Fibroblast of skin of right quadriceps (primary cell): ENCODE measurements at places on chromosomes 7 and 10.

DNA sequence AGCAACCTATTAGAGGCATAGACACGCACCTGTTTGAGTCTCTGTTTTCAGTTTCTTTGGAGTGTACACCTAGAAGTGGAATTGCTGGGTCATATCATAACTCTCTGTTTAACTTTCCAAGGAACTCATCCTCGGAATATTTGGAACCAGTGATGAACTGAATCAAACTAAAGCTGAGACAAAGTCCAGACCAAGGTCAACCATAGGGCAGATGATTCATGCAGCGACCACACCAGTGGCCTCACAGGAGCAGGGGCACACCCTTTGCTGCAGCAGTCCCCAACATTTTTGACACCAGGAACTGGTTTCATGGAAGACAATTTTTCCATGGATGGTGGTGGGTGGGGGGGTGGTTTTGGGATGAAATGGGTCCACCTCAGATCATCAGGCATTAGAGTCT, 4.9 kb upstream of the OPTN start:
- no peak for DNase-seq

DNA sequence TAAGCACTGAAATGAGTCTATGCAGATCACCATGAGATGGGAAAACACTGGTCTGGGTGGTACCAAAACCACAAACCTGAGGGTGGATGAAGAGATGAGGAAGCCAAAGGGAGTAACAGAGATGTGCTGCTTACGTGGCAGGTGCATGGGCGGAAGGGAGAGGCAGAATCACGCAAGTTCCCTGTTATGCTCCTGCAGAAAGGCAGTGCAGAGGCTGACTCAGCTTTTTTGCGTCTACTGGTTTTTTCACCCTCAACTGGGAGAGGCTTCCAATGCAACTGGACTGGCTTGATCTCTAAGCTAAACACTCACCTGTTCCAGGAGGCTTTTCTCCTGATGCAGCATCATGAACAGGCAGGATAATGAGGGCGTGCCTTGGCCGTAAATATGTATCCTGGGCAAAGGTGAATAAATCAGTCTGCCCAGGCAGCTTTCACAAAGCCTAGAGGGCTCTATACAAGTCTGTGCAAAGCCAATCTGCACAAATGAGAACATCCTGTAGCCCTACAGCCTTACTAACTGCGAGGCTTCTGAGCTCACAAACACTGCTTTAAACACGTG, 95.4 kb upstream of the AFAP1L2 start:
- no peak for DNase-seq

GRCh38 chr7:157521061-157521731, 184.4 kb downstream of the DNAJB6 start:
- no peak for DNase-seq

DNA sequence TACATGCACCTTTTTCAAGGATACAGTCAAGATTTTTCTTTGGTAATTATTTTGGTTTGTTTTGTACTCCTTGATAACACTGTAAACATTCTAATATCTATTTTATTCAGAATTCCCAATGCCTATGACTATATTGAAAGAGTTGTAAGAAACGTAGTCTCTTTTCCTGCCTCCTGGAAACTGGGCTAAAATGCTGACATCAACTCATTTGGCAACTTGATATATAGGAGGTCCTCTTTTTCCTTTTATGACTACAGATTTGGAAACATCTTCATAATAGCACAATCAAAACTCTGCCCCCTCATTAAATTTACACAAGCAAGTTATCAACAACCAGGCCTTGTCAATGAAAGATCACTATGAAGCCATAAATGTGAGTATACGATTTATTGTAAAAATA, 422.3 kb upstream of the PCDH15 start:
- DNase-seq, result no peak

GRCh38 chr7:128431221-128431620, 21.4 kb upstream of the IMPDH1 start:
- DNase-seq, result no peak

GRCh38 chr10:95758351-95759025, 2.5 kb downstream of the ENTPD1 start:
- no peak for DNase-seq

DNA sequence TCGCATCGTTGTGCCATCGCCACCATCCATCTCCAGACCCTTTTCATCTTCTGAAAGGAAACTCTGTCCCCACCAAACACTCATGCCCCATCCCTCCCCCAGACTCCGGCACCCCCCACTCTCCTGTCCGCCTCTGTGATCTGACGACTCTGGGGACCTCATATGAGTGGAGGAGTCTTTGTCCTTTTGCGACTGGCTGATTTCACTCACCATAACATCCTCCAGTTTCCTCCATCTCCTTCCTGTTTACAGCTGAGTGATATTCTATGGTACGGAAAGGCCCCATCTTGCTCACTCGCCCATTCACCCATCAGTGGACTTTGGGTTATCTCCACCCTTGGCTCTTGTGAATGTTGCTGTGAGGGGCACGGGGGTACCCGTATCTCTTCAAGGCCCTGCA, 11.8 kb upstream of the INSIG1 start:
- DNase-seq, result no peak

DNA sequence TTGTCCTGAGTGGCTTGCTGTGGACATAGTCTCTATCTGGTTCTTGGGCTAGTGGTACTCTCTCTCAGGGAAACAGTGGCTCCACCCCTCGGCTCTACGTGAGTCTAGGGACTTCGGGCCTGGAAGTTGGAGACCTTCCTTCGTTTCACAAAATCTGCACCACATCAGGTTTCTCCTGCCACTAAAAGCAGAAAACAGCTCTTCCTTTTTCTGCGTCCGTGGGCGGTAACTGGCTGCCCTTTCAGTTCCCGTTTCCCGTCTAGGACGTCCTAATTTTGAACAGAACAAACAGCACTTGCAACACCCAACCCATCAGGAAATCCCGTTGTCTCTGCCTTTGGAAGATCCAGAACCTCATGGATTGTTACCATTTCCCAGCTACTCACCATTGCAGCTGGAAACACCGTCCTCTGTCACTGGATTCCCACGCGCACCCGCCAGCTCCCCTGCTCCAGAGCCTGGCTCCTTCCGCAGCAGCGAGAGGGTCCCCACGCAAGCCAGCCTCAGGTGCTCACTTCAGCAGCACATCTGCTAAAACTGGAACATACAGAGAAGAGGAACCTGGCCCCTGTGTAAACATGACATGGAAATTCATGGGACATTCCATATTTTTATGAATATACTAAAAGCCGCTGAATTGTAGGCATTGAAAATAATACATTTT, 311.4 kb upstream of the AKR1E2 start:
- DNase-seq, result no peak

DNA sequence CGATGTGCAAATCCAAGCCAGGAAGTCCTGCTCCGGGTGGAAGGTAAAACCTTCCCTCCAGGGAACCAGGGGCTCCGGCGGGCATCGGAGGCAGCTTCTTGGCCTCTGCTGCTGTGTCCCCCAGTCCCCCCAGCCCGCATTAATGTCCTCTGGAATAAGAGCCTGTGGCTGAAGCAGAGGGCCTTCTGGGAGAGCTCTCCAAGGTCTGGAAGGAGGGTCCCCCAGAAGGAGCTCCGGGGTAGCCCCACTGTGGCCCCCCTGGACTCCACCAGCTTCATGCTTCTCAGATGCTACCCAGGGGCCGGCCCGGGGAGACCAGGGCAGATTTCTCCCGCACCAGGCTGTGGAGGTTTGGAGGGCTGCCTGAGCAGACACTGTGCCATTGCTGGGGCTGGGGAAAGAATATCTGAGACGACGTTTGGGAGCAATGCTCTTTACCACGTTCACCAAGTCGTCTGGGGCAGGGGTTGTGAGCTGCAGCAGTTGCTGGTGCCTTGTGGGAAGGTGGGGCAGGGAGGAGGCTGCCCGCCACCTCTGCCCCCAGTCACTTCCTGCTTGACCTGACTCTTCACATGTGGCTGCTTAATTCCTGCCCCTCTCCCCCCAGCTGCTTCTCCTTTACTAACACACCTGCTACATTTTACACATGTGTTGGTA, 8.3 kb downstream of the ZNF853 start:
- no peak for DNase-seq

- no peak for DNase-seq
These were observed 138.0 kb downstream of the TES start for GRCh38 chr7:116348346-116348745.

DNA sequence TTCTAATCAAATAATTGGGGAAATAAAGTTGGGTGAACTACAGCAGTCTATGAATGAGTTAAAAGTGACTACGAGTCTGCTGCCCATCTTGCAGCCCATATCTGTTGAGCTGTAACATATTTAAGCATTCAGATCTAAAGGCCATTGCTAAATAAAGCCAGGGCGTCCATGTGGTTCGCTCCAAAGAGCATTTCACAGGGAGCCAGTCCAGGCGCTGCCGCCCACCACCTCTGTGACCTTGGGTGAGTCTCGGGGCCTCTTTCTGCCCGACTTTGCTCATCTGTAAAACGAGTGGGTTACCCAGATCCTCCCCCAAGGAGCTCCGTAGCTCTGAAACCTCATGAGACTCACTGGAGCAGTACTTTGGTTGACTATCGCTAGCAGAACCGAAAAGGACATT, 223.1 kb downstream of the CUX1 start:
- DNase-seq, result no peak

DNA sequence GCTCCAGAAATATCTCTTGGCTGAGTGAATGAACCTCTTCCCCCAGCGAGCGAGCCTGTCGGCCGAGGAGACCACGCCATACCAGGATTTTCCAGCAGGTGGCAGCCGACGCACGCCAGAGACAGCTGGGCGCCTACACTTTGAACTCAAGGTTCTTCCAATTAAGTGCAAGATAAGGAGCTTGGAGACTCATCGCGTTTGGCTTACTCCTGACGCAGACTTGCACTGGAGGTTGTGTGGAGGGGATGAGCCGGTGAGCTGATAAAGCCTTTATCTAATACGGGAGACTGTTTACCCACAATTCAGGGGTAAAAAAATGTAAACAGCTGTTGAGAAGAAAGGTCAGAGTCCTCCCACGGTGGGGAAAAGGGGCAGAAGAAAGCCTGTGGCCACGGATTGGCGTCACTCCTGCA, 45.9 kb upstream of the EMX2 start:
- peak; percentile 88 for DNase-seq

GRCh38 chr7:149732111-149732561, 41.3 kb downstream of the ZNF467 start:
- DNase-seq, result no peak

DNA sequence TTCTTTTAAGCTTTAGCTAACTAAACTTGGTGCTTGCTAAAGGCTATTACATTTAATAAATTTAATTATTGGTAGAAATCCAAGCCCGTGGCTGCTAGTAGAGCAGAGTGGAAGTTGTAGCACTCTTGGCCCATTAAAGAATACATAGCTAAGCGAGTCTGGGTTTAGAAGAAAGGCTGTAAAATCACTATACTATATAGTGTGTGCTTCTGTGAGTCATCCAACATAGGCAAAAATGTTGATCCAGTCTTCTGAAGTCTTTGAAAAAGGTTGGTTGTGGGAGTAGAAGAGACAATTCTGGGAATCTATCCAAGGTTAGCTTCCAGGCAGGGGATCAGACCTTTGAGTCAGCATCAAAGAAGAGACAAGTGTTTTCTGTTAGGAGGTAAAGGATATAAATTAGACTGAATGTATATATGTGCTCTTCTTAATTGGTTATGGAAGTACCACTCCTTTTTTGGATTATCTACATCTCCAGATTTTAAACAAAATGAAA, 664.2 kb downstream of the NXPH1 start:
- DNase-seq, result peak; percentile 0

GRCh38 chr10:68871105-68871711, 29.9 kb upstream of the DDX50 start:
- peak; percentile 59 for DNase-seq

- DNase-seq, result peak; percentile 99
These were observed 89.2 kb downstream of the RNF216 start for GRCh38 chr7:5692112-5692844.

DNA sequence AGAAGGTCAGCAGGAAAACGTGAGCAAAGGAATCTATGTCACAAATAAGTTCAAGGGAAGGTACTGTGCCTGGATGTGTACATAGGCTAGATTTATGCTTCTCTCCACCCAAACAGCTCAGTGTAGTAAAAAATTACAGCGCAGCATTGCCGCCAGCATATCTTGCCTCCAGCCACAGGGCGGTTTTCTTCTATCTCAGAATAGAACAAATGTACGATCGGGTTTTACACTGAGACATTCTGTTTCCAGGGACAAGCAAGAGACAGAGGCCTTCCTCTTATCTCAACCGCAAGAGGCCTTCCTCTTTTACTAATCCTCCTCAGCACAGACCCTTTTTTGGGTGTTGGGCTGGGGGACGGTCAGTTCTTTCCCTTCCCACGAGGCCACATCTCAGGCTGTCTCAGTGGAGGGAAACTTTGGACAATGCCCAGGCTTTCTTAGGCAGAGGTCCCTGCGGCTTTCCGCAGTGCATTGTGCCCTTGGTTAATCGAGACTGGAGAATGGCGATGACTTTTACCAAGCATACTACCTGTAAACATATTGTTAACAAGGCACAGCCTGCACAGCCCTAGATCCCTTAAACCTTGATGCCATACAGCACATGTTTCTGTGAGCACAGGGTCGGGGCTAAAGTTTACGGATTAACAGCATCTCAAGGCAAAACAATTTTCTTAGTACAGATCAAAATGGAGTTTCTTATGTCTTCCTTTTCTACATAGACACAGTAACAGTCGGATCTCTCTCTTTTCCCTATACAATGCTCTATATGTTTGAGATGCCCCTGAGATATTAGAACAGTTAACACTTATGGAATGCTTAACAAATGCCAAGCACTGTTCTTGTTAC, 11.6 kb upstream of the ABHD11 start:
- DNase-seq, result no peak

GRCh38 chr7:92768501-92769393, 67.6 kb downstream of the CDK6 start:
- no peak for DNase-seq

GRCh38 chr10:44713307-44713706, 197.8 kb upstream of the TMEM72 start:
- no peak for DNase-seq

DNA sequence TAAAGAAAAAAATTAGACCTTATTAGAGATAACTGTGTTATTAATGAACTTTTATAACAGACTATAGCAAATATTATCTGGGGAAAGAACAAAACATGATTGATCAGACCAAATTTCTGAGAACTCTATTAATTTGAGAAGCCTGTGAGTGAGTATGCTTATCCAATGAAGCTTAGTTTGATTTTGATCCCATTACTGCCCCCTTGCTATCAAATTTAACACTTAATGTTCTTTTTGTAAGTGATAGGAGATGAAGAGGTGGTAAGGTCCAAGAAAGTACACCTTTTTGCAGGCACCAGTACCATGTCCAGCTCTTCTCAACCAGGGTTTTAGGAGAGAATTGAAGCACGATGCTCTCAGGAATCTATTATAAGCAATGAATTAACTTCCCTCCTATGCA, 49.9 kb downstream of the ZNF365 start:
- no peak for DNase-seq

DNA sequence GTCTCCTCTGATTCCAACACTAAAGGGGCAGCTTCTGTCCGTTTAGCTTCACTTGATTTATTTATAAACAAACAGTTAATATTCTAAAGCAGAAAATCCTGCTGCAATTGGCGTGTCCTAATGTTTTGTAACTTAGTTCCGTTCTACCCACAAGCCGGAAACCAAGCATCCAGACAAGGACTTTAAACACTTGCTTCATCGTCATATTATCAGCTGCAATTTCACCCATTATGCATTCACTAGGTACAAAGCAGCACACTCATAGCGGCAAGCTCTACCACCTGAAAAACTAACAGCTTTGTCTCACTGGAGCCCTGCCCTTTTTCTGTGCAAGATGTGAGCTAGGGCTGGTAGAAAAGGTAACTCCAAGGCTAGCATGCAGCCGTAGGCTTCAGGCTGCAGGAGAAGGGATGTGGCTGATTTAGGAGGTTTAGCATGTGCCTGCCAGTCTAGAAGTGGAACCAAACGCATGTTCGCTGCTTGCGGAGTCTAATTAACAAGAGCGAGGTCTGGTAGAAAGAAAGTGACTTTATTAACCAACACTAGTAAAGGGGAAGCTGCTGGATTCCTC, 43.7 kb upstream of the BPGM start:
- no peak for DNase-seq

- DNase-seq, result peak; percentile 10
These were observed 168.4 kb upstream of the IMMP2L start for GRCh38 chr7:111730476-111731300.
